Breast epithelium (tissue), 4 donors: ENCODE measurements at places on chromosomes 3 and 15. TPM values are rescaled to one million over a fixed set of nuclear protein-coding genes. Genes with fewer than 3 reads are reported as not detected.

The ITGB5 gene
- 286 TPM for total RNA-seq

DNA sequence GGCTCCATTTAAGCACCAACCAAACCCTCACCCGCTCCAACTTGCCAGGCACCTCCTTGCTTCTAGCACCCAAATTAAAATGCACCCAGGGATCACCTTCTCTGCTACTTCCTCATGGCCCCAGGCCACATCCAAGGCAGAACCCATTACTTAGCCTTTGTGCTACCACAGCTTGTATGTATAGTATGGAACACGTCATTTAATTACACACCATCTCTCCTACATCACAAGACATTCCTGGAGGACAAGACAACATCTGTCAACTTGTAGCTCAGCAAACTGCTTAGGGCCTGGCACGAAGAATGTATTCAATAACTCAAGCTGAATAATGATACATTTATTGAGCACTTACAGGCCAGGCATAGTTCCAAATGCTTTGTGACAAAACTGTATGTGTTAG is 23.3 kb downstream of the ZDHHC3 start:
- DNase-seq: no peak
- H3K36me3 ChIP-seq: no peaks in the 10 kb centered on the region
- H3K27me3 ChIP-seq: no peaks in the 10 kb centered on the region

GRCh38 chr3:143832433-143832832 is 15.8 kb downstream of the SLC9A9 start:
- no peak overlapping the region for H3K4me3 ChIP-seq
- H3K36me3 ChIP-seq: no peaks in the 10 kb centered on the region
- H3K4me1 ChIP-seq: no peaks in the 10 kb centered on the region
- no peak for DNase-seq
- H3K27me3 ChIP-seq: no peaks in the 10 kb centered on the region

DNA sequence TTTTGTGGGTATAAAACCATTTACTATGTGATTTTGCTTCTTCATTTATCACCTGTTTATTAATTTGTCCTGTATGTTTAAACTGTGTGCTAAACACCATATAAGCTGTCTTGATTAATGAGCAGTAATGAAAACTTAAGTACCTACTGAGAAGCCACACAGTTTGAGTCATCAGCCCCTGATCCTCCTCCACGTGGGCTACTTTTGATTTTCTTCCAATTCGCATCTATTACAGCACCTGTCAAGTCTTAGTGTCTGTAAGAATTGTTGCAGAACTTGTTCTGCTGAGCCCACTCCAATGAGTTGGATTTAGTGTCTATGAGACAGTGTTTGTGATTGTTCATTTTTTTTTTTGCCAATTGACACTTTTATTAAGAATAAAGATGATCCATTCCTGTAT is 16.8 kb downstream of the EPHA6 start:
- DNase-seq: no peak
- H3K27ac ChIP-seq: no peak overlapping the region
- no peaks in the 10 kb centered on the region for H3K4me1 ChIP-seq
- no peaks in the 10 kb centered on the region for H3K36me3 ChIP-seq
- H3K4me3 ChIP-seq: no peak overlapping the region

DNA sequence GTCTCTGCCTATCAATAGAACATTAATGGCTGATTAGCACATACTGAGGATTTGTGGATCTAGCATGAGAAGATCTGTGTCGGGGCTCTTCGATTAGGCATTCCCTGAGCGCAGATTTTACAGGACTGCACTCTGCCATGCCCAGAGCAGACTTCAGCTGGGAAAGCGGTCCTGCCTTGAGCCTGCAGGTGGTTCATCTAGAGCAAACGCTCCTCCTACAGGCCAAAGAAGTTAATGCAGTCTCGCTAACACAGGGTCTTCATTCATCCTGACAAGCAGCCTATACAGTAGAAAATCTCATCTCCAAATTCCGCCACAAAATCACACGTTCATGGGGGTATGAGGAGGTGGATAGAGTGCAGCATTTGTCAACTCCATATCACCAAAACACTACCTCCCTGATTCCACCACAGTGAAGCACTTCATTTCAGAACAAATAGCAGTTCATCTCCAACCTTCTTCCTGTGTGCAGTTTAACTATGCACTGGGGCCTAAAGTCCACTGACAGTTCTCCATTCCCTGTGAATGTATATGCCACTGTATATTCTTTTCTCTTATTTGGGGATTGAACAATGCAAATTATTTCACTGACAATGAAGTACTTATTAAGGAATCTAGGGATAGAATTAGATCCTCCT is 405.8 kb downstream of the IGSF11 start:
- H3K36me3 ChIP-seq: no peaks in the 10 kb centered on the region
- DNase-seq: no peak
- no peak overlapping the region for H3K4me3 ChIP-seq
- H3K27me3 ChIP-seq: no peaks in the 10 kb centered on the region
